ENCODE measurements at places on chromosomes 3 and 15.
A peak's percentile ranks its signal among the peaks of the same experiment; 100 is the strongest.

DNA sequence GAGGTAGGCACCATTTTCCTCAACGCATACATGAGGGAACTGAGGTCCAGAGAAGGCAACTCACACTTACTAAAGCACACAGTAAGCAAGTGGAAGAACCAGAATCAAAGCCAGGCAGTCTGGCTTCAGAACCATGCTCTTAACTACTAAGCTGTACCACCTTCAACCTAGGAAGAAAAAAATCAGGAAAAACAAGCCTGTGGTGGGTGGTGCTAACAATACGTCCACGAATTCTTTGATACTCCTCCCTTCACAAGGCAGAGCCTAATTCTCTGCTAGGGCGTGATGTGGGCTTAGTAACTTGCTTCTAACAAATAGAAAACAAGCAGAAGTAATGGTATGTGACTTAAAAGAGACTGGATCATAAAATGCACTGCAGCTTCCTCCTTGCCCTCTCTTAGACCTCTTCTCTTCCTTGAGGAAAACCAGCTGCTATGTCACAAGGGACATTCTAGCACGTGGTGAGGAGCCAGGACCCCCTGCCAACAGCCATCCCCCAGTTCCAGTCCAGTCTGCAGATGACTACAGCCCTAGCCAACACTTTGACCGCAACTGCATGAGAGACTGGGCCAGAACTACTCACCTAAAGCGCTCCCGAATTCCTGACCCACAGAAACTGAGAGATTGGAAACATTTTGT lies 36.9 kb downstream of the HACD2 start:
- DNase-seq: peak; percentile 24

GRCh38 chr3:30102356-30102755 lies 504.0 kb upstream of the TGFBR2 start:
- DNase-seq: no peak

DNA sequence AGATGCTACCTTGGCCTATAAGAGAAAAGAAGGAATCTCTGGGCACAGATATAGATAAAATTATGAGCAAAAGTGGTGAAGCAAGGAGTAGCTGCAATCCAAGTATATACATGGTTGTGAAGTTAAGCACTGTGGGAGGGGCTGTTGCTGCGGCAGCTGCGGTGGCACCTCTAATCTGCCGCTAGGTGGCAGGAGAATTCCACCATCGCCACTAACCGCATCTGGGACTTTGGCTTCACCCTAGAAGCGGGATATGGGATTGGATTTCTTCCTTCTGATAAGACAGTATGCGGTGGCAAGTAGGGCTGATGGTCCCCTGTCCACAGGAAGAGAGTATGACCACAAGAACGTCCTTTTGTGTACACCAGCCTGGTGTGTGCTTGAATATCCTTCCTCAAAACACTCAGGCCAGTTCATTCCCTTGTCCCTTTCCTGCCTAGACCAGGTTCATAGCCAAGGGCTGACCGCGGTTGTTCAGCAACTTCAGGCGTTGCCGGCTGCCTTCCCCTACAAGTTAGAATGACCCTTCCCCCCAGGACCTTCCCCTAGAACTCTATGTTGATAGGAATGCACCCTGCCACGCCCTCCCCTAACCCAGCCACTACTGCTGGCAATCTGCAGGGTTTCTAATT lies 5.1 kb downstream of the MAGEL2 start:
- peak; percentile 65 for DNase-seq

DNA sequence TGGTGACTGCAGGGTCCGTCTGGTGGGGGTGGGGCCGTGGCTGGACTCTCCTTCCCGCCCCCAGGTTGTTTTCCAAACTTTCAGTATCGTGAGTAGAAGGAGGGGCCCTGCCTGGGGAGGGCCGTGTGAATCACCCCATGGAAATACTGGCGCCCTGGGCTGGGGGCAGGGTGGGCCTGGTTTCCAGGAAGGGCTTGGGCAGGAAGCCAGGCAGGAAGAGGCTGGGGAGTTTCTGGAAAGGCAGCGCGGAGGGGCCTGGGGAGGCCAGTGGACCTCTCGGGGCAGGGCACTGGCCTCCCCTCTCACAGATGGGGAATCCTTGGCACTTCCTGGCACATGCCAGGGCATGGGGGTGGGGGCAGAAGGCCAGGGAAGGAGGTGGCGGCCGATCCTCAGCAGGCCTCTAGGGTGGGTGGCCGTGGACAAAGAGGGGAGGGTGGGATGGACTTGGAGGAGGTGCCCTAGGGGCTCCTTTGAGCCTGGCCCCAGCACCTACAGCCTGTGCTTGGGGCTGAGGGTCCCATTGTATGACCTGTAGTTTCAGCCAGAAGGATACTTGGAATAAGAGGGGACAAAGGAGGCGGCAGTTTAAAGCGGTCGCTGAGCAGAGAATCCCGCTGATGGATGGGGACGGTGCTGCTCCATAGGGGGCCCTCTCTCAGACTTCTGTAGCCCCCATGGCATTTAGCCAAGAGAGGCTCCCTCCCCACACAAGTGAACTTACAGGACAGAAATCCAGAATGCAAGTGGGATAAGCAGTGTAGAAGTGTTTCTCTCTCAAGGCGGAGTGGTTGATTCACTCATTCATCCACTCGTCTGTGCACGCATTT lies 56.5 kb upstream of the GATA2 start:
- peak; percentile 96 for DNase-seq

DNA sequence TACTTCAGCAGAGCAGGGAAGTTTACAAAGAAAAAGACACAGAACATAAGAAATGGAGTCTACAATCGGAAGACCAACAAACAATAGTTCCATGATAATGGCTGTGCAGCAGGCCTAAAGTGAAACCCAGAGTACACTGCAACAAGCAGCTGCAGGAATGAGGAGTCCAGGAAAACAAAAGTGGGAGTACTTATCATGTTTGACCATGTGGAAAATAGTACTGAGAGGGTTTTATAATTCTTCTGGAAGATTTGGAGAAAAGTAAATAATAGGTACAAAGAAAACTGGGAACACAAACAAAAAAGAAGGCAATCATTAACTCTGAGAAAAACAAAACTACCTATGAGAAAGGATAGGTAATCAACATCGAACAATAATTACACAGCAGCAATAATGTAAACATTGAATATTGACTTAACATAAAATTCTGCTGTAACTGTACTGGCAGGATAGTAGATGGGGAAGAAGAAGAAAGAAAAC lies 87.5 kb downstream of the NEK10 start:
- DNase-seq: no peak

- peak; percentile 25 for DNase-seq
Observed at GRCh38 chr3:67362686-67363085, 291.7 kb downstream of the SUCLG2 start.

- DNase-seq: no peak
Observed at GRCh38 chr15:74815121-74815934, 2.7 kb downstream of the LMAN1L start.

All from fibroblast of pulmonary artery (primary cell).